Fibroblast of skin of scalp (primary cell): ENCODE measurements at places on chromosomes 12 and 14.

- peak; percentile 62 for DNase-seq
Measured at GRCh38 chr12:128810182-128811127, 13.3 kb downstream of the SLC15A4 start.

- peak; percentile 46 for DNase-seq
Measured at GRCh38 chr12:50708631-50709030, 55.3 kb upstream of the ATF1 start.

- DNase-seq, result no peak
Measured at GRCh38 chr12:68800294-68800693, 7.7 kb upstream of the MDM2 start.

GRCh38 chr14:74910556-74910955 is 12.5 kb downstream of the RPS6KL1 start:
- no peak for DNase-seq

GRCh38 chr12:13030541-13031291 is 13.5 kb upstream of the FAM234B start:
- DNase-seq, result no peak
